ENCODE measurements at places on chromosomes 11 and 22.

- DNase-seq = no peak
These were observed 27.5 kb downstream of the IGHMBP2 start for GRCh38 chr11:68930991-68931855.

DNA sequence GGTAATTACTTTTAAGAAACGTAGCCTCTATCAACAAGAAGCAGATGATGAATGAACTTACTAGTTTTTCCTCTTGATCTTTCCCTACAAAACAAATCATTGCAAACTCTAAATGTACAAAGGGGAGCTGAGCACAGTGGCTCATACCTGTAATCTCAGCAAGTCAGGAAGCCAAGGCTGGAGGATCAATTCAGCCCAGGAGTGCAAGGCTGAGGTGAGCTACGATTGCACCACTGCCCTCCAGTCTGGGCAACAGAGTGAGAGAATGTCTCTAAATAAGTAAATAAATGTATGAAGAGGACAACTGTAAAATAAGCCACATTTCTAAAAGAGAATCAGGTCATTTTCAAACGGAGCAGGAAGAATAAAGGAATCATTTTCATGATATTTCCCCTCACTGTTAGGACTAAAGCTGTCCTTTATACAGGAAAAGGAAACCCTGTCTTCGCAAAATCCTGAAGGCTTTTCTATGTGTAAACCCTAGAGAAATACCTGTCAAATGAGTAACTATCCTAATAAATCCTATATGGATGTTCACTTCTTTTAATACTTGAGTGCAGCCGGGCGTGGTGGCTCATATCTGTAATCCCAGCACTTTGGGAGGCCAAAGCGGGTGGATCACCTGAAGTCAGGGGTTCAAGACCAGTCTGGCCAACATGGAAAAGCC, 41.2 kb downstream of the RRAS2 start:
- DNase-seq = no peak

DNA sequence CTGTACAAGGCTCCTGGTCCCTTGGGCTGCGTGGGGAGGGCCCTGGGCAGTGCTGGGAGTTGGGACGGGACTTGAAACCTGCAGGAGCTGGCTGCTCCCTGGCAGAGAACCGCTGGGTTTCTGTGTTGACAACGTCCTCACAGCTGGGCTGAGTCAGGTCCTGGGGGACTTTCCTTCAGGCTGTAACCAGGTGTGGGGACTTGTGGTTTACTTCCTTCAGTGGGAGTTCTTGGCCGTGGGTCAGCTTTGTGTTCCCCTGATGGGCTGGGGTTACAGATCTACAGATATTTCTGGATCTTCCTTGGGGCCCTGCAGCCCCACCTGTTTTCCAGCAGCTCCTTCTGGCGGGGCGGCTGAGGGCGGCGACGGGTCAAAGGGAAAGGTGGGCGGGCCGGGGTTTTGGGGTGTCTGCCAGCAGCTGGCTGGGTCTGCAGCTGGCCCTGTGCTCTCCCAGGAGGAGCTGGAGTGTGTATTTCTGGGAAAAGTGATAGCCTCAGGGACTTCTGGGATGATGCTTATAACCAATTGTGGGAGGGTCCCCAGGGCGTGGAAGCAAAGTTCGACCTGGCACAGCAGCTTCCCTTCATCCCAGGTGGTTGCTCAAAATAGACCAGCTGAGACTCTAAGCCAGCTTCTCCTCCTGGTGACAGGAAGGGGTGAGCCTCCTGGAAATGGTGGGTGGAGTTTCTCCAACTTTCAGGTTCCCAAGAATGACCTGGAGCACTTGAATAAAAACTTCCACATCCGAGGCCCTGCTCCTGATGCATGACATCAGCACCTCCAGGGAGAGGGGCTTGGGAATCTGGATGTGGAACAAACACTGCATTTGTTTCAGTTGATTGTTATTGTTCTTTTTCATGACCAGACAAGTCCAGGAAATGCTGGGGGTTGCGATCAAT, 19.1 kb downstream of the ST14 start:
- DNase-seq = no peak

- no peak for DNase-seq
These were observed 53.8 kb upstream of the ME3 start for GRCh38 chr11:86726118-86726753.

DNA sequence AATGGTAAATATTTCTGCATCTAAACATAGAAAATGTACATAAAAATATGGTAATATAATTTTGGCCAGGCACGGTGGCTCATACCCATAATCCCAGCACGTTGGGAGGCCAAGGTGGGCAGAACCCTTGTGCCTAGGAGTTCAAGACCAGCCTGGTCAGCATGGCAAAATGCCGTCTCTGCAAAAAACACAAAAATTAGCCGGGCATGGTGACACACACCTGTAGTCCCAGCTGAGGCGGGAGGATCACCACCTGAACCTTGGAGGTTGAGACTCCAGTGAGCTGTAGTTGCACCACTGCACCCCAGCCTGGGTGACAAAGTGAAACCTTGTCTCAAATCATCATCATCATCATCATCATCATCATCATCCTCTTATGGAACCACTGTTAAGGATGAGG, 230.6 kb upstream of the NCAM1 start:
- no peak for DNase-seq

- no peak for DNase-seq
These were observed 50.1 kb upstream of the WNT11 start for GRCh38 chr11:76256448-76256847.

DNA sequence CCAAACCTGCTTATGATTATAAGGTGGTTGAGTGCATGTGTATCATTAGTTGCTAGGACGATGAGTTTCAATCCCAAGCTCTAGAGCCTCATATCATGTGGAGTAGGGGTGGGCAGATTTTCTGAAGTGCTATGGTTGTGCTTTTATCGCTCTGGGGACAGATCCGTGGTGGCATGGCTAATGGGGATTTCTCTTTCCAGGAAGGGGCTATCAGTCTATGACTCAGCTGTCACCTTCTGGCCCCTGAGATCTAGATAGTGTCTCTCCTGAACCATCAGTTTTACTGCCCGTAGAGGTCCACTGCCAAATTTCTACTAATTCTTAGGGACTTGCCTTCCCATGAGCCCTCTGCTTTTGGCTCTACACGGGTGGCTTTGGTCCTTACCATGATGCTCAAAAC, 51.8 kb downstream of the FDX1 start:
- DNase-seq = no peak

DNA sequence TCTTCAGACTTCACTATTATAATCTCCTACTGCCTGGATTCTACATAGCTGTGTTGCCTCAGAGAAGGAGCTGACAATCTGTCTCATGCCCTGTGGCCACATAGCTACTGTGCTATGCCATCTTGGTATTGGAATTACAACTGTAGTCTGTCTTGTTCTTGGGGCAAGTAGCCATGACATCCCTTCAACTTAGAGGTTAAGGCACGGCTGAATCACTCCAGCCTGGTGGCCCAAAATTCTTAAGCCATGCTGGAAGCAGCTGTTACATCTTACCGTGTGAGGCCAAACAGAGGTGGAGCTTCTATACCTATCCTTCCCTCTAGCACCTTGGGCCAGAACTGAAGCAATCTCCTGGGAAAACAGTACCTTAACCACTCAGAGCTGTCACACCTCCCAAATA, 14.8 kb downstream of the CARD18 start:
- DNase-seq = no peak

DNA sequence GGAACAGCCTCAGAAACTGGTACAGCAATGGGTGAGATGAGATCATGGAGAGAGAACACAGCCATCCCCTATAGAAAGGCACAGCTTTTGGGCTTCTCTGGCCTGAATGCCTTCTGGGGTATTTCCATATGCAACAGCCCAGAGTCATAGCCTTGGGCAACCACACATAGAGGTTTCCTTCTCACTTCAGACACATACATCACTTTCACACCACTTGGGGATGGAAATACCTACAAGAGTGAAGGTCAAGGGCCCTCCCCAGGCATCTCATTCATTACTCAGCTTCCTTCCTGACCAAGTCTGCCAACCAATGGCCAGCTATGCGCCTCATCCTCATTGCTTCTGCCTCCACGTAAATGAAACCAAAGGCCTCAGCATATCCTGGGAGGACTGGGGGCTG, 17.7 kb upstream of the OLFML1 start:
- DNase-seq = no peak

GRCh38 chr11:130219148-130219547, 59.6 kb downstream of the ST14 start:
- DNase-seq = no peak

DNA sequence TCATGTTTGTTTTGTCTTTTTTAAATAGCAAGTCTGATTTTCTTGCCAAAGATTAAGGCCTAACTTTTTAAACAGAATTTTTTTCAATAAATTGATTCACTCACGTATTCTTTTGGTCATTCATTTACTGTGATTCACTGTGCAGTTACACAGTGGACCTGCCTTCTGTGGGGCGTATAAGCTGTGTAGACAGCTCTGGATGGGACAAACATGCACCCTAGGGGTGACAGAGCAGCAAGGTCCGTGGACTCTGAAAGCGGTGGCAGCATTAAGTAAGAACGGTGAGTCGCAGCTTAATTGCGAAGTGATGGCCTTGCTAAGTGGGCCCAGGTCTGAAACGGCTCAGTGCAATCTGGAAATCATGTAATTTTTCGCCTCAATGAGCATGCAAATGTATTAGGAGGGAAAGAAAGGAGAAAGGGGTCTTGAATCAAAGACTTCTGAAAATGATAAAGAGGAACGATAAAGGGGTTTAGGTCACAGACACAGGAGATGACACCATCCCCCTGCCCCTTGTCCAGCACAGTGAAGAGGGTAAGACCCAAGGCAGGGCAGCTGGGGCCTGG, 113.1 kb downstream of the SPATA19 start:
- no peak for DNase-seq

GRCh38 chr11:69278091-69278867, 15.7 kb upstream of the MYEOV start:
- DNase-seq = no peak

- DNase-seq = no peak
These were observed 1074.9 kb downstream of the FAM181B start for GRCh38 chr11:81658722-81659121.

GRCh38 chr11:134367781-134368180, 36.0 kb downstream of the GLB1L2 start:
- peak; percentile 76 for DNase-seq

DNA sequence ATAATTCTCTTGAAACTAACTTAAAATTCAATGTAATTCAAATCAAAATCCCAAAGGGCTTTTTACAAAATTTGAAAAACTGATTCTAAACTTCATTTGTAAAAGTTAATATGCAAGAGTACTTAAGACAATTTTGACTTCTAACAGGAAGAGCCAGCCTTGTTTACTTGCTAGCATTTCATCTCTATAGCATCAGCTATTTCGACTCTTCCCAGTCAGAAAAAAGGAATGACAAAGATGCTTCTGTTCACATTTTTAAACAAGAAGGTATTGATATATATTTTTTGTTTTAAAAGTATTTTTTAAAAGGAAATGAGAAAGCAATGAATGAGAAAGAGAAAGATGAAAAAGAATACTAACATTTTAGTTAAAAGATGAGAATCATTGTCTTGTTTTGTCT, 16.4 kb downstream of the SLN start:
- DNase-seq = no peak

DNA sequence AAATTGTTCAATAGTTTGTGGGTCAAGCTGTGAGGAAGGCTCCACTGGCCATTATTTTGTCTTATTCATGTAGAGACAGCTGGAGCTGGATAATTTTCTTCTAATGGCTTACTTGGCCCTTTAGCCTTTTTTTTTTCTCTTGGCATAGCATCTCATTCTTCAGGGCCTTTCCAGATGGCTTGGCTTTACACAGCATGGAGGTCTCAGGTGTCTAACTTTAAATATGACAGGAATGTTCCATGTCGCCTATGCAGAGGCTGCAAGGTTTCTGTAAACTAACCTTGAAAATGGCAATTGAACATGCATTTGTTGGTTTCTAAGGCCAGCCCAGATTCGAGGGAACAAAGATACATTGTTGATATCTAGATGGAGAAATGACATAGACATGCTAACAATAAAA, 247.9 kb upstream of the CNTN5 start:
- DNase-seq = no peak

GRCh38 chr11:132058211-132058772, 687.9 kb downstream of the NTM start:
- DNase-seq = no peak

DNA sequence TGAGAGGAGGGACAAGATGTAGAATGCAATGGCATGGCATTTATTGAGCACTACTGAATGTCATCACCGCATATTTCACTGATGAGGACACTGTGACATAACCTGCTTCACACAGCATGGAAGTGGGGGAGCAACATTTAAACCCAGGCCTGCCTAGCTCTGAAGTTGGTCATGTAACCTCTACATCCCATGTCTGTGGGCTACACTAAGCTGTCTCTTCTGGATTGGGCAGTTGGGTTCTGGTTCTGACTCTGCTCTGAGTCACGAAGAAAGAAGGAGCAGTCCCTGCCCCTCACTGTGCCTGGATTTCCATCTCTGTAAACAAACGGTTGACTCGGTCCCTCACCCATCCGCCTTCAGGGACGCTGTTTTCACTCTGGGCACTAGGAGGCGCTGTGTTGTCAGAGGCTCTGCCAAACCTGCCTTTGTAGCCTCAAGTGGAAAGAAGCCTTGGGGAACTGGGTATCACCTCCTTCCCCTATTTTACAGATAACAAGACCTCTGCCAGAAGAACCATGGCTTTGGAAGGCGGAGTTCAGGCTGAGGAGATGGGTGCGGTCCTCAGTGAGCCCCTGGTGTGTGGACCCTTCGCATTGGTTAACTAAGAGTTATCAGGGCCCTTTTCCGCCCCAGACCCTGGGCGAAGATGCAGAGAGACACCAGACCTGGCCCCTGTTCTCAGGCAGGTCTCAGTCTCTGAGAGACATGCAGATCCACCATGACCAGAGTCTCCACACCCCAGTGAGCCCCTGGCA, 12.7 kb upstream of the ARHGEF17 start:
- no peak for DNase-seq

DNA sequence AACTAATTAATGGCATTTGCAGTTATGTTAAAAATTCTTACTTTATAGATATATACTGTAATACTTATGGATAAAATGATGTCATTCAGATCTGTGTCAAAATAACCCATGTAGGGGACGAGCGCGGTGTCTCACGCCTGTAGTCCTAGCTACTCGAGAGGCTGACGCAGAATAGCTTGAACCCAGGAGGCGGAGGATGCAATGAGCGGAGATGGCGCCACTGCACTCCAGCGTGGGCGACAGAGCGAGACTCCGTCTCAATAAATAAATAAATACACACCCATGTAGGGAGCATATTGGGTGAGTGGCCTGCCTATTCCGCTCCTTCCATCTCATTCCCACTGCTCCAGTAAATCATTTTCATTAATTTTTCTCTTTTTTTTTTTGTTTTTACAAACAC, 7.1 kb downstream of the SNU13 start:
- DNase-seq = no peak

DNA sequence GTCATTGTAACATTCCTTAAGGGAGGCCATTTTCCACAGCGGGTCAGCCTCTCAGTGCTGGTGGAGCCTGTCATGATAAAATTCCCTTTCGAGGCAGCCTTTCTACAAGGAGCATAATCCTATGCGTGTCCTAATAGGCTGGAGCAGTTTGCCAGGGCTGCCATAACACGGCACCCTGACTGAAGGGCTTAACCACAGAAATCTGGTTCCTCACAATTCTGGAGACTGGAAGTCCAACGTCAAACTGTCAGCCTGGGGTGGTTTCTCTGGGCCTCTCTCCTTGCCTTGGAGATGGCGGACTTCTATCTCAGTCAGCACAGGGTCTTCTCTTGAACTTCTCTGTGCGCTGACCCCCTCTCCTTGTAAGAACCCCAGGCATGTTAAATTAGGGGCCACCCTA, 1.4 kb upstream of the RGL4 start:
- DNase-seq = no peak
